ENCODE measurements at places on chromosomes 1 and 21.

- DNase-seq = no peak
These were observed 160.6 kb upstream of the C21orf91 start for GRCh38 chr21:17979763-17980162.

DNA sequence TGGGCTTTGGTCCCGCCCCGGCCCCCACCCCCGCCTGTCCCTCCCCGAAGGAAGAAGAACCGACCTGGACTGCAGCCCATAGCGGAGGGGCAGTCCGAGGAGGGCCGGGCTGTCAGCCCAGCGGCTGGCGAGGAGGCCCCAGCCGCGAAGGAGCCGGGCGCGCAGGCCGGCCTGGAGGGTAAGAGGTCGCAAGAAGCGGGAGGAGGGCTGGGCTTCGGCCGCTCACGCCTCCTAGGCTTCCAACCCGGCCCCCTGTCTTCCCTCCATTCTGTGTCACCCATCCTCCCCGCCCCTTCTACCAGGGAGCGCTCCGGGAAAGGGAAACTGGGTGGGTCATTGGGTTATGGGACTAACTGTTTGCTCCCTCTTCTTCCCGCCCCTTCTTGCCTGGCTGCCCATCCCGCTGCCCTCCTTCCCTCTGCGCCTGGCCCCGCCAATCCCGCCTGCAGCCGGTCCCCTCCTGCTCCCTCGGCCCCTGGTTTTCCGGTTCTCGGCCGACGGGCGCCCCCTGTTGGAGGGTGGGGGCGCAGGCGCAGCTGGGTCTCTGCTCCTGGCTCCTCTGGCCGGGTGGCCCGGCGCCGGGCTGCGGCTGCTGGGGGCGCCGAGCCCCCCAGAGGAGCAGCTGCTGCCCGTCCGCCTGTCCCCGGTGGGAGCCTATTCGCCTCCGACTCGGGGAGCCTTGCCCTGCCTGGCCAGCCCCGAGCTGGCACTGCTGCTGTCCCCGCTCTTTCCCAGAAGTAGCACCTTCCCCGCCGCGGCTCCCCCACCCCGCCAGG is 2.4 kb downstream of the RUSC1 start:
- DNase-seq = peak; percentile 78

- no peak for DNase-seq
These were observed 77.0 kb downstream of the CSMD2 start for GRCh38 chr1:34087986-34088385.

DNA sequence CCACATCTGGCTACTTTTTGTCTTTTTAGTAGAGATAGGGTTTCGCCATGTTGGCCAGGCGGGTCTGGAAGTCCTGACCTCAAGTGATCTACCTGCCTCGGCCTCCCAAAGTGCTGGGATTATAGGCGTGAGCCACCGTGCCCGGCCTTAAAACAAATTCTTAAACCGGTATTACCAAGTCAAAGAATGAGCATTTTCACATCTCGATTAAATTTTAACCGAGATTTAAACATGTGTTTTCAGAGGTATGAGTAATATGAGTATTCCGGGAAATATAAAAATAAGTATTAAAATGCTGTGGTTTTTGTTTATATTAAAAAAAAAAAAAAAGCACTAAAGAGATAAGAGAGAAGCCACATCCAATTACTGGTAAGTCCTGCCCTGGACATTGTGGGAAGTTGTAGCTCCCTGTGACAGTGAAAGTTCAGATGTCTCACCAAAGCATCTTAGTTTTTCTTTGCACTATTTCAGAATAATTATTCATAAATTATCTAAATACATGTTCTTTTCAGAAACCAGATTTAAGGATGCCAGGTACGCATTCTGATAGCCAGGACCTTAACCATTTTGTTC is 24.9 kb downstream of the ZNF281 start:
- DNase-seq = no peak

GRCh38 chr1:32946413-32946812 is 18.2 kb downstream of the RNF19B start:
- no peak for DNase-seq

GRCh38 chr1:42838482-42839190 is 7.8 kb upstream of the ZNF691 start:
- no peak for DNase-seq

DNA sequence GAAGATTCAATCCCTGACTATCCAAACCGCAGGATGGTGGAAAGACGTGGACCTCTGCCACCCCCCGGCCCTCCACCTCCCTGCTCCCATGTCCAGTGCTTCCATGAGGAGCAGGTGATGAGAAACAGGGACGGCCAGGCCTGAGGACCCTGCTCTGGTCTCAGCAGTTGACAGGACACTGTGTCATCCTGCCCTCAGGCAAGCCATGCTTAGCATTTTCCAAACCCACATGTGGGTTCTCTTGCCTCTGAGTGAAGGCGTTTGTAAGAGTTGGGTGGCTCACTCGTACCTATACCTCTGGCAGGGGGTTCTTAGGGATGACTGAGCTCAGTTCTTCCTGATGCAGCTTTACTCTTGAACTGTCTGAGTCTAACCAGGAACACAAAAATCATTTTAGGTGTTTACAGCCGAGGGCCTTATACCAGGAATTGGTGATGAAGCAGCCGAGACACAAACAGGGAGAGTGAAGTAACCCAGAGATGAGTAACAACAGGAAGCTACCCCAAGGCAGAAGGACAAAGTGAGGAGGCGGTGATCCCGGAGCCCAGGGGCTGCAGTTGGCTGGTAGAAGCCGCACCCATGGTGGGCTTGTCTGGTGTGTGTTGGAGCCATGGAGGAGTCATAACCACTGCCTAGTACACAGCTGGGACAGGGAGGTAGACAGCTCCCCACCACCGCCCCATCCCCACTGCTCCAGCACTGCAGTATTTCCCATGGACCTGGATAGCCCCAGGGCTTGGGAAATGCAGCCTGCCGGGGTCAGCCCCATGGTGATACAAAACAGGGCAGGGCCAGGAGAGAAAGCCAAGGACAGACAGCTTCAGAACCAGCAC is 21.4 kb downstream of the MYBPH start:
- DNase-seq = no peak

DNA sequence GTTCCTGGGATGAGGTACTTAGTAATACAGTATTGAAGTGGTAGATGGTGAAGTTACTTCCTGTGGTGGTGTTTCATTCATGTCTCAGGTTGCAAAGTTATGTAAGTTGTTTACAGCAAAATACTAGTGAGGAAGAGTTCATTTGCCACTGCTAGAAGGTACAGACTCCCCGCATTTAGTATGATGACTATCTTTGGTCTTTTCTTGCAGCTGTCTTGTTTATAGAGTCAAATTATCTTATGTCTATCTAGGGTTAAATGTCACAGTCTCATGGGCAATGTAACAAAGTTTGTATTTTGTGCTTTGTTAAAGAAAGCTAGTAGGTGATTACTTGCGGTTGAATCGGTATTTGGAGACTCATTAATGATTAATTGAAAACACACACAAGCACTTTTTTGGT is 50.2 kb downstream of the LRRC8D start:
- no peak for DNase-seq

DNA sequence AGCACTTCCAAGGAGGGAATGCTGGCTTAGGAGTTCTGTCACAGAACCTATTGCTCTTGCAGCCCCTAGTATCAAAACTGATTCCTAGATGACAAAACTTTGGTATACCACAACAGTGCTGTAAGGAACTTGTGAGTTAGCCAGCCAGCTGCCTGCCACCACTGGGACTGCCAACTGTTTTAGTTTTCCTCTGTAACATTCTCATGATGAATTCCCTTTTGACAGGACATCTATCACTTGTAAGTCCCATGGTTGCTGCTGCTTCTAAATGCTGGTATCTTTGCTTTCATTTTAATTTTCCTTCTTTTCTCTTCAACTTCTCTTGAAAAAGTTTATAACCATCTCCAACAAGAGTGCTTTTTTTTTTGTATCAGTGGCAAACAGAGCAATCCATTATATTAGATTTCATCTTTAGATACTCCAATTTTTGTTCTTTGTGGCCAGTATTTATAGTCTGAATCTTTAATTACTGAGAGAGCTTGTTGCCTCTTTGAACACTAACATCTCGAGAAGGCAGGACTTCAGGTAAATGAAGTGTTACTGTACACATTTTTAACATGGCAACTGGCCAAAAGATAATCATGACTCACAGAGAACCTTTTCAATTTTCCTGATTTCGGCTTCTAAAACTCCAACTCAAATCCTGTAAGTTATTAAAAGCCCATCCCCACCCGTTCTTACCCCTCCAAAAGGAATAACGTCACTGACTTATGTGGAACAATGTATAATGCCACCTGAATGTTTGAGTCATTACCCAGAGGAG is 19.8 kb downstream of the DBT start:
- DNase-seq = no peak

DNA sequence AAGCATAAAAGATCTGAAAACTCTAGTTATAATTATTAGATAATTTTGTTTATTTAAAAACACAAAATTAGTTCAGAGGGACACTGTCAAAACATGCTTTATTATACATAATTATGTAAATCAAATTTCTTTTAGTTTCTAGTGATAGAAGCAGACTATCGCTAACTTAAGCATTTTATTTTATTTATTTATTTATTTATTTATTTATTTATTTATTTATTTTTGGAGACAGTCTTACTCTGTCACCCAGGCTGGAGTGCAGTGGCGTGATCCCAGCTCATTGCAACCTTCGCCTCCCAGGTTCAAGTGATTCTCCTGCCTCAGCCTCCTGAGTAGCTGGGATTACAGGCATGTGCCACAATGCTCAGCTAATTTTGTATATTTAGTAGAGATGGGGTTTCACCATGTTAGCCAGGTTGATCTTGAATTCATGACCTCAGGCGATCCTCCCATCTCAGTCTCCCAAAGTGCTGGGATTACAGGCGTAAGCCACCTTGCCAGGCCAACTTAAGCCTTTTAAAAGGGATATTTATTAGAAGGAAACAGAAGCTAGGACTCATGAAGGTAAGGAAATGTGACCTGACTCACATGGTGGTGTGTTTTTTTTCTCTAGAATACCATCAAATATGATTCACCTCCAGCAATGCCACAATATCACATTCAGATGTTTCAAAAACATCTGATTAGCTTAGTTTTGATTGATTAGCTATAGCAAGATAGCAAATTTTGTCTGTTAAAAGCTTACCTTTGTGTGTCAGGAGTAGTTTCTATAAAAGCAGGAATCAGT is 1357.4 kb upstream of the ADGRL4 start:
- no peak for DNase-seq

DNA sequence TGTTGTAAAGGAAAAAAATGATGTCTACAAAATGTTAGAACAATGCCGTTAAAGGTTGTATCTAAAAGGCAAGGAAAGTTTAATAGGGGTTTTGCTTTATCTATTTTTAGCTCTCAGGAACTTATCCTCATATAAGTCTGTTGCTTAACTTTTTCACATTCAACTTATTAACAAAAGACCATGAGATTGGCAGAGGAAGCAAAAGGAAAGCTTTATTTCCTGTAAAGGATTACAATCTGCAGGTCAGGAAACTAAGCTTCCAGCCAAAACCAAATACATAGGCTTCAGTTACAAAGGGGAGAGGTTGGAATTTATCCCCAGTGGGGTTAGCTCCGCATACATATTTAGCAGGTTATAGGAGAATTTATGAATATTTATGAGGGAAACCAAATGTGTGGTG is 58.7 kb upstream of the KIAA1614 start:
- DNase-seq = no peak

DNA sequence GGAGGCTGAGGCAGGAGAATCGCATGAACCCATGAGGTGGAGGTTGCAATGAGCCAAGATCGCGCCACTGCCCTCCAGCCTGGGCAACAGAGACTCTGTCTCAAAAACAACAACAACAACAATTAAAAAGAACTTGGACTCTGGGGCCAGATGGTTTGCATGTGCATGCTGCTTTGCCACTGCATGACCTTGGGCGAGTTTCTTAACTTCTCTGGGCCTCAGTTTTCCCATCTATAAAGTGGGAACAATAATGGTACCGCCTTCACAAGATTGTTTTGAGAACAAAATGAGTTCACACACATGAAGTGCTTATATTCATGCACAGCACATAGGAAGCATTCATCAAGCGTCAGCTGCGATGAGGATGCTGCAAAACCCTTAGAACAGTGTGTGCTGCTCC is 74.6 kb downstream of the MAN1C1 start:
- no peak for DNase-seq

GRCh38 chr1:97396463-97396862 is 524.4 kb downstream of the DPYD start:
- no peak for DNase-seq

DNA sequence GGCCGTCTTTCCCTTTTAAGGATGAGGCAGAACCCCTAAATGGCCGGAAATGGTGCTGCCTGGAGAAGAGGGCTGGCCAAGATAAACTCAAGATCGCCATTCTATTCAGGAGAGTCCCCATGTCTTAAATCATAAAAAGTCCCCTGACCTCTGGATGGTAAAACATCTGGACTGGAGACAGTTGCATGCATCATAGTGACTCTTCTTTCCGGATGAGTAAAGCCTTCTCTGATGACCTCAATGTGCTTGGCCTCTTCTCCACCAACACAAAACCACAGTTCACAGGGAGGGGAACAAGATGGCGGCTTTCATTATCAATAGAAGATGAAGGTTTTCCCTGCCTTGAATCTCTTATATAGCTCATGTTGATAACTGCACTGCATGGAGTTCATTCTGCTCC is 27.5 kb upstream of the H6PD start:
- DNase-seq = no peak

DNA sequence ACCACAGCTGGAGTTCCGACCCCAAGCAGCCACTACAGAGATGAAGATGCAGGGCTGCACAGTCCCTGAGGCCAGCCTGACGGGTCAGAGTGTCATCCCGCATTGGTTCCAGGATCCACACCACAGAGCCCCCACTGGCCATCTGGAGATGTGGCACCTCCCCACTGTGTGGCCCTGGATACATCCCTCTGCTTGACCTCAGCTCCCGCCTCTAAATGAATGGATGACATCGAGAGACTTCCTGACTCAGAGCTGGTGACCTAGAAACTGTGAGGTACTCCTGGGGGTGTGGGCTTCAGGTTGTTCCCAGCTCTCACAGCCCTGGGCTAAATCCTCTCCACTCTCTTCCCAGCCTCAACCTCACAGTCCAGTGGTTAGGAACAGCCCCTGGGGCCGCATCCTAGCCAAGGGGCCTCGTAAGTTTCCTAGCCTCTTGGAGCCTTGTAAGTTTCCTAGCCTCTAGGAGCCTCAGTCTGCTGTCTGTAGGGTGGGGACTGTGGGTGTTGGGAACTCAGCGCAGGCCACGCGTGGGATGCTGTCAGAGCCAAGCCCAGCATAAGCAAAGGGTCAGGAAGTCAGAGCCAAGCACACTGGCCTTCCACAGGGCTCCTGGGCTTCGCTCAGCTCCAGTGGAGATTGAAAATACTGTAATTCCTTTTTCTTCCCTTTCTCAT is 87.5 kb upstream of the RUNX3 start:
- DNase-seq = no peak

DNA sequence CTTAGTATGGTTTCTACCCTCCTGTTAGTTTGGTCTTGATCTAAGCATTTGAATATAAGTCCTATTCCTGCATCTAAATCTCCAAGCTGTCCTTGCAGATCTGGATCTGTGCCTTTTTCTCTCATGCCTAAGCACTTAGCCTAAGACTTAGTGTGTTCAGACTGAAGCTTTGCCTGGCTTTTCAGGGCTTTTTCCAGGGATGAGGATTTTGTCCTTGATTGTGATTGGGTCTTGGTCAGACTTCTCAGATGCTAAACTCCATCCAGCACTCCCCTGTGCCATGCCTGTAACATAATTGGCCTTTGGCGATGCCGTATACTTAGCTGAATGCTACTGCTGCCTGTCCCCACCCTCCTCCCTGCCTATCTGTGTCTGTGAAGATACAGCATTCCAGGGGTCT is 98.1 kb upstream of the NRIP1 start:
- DNase-seq = no peak
